ENCODE measurements at places on chromosomes 7 and 10.

DNA sequence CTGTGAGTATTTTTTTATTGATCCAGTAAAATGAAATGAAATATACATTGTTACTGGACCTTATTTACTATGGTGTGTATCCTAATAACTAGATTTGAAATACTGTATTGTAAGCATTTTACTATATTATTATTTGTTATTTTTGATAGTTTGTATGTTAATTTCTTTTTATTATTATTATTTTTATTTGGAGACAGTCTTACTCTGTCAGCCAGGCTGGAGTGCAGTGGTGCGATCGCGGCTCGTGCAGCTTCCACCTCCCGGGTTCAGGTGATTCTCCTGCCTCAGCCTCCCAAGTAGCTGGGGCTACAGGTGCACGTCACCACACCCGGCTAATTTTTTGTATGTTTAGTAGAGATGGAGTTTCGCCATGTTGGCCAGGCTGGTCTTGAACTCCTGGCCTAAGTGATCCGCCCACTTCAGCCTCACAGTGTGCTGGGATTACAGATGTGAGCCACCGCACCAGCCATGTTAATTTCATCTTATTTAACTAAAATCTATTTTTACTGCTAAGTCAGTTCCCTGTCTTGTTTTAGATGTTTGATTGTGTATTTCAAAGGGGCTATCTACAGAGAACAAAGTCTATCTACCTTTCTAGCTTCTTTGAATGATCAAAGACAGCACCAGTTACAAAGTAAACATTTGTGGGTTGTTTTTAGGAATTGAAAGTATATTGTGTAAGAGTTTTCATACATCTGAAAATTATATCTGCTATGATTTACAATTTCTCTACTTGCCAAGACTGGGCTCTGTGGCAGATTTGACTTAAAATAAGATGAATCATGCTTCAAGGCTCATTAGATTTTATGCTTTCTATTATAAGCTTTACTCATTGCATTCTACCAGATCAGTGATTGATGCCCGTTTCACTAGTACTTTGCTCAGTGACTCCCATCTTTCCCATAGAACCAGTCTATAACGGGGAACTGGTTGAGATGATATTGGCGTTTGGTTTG is 41.6 kb downstream of the CDC123 start:
- no peak for DNase-seq

DNA sequence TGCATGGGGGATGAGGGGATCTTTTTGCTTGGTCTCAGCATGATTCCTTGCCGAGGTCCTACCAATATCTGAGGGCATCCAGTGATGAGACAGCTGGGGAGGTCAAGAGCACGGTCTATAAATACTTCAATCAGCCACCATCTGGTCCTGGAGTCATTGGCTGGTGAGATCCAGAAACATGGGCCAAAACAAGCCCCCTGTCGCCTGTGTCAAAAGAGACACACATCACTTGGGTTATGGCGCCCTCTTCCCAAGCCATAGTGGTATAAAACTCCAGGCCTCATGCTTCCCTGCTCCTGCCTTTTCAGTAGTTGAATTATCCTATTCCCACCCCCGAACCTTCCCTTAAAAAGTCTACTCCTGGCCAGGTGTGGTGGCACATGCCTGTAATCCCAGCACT is 60.9 kb downstream of the SLC35B4 start:
- no peak for DNase-seq

- DNase-seq: no peak
These were observed 132.0 kb downstream of the NEBL start for GRCh38 chr10:20765066-20765465.

DNA sequence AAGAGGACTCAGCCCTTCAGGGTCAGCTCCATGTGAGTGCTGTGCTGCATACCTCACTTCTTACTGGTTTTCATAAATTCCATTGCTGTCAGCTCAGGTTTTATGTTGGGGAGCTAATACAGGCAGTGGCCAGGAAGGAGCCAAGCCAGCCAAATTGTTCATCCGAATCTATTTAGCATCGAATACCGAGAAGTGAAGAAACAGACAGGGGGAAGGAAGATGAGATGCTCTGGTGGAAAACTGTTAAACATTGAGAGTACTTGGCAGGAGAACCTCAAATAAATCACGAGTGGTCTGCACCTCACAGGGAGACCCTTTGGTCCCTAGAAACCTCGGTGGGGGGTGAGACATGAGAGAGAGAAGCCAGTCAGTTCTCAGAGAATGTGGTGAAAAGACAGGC is 196.0 kb upstream of the TMEM72 start:
- DNase-seq: no peak

GRCh38 chr10:82477776-82478175 is 602.8 kb downstream of the NRG3 start:
- DNase-seq: no peak
